ENCODE measurements at places on chromosomes 12 and 14. TPM values are rescaled to one million over a fixed set of nuclear protein-coding genes. Genes with fewer than 3 reads are reported as not detected.

Gene VASH1
- total RNA-seq, result 2.9 TPM

Gene TAC3
- total RNA-seq, result 1.9 TPM

Gene SERPINA5
- total RNA-seq, result 0.61 TPM

Gene CELA1
- total RNA-seq, result not detected

Gene CLEC1B
- total RNA-seq, result not detected

Gene DNAI7
- not detected for total RNA-seq

Gene MYF5
- not detected for total RNA-seq

DNA sequence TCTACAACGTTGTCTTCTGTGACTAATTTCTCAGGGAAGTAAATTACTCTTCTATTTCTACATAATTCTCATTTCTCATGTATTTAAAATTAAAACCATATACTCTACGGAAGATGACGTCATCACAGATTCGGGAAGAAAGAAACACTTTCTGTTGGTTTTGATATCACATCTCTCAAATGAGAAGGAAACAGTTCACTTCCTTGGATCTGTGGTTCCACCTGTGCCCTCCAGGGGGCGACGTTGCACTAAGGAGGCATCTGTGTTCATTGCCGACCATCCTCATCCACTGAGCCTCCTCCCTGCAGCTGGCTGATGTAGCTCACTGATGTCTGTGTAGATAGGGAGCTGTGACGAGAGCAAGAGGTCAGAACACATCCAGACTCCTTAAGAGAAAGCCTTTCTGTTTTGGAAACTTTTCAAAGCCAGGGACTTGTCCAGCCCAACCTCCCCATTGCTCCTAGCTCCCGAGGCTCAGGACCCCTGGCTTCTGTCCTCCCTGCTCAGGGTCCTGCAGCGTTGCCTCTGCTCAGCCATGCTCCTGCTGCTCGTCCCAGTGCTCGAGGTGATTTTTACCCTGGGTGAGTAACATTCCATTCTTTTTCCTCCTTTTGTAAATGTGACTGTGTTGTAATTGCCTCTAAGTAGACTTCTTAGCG is 172.7 kb upstream of the OR4E1 start:
- peak; percentile 38 for DNase-seq

- no peak for DNase-seq
These were observed 26.2 kb downstream of the PRKAB1 start for GRCh38 chr12:119694111-119694510.

DNA sequence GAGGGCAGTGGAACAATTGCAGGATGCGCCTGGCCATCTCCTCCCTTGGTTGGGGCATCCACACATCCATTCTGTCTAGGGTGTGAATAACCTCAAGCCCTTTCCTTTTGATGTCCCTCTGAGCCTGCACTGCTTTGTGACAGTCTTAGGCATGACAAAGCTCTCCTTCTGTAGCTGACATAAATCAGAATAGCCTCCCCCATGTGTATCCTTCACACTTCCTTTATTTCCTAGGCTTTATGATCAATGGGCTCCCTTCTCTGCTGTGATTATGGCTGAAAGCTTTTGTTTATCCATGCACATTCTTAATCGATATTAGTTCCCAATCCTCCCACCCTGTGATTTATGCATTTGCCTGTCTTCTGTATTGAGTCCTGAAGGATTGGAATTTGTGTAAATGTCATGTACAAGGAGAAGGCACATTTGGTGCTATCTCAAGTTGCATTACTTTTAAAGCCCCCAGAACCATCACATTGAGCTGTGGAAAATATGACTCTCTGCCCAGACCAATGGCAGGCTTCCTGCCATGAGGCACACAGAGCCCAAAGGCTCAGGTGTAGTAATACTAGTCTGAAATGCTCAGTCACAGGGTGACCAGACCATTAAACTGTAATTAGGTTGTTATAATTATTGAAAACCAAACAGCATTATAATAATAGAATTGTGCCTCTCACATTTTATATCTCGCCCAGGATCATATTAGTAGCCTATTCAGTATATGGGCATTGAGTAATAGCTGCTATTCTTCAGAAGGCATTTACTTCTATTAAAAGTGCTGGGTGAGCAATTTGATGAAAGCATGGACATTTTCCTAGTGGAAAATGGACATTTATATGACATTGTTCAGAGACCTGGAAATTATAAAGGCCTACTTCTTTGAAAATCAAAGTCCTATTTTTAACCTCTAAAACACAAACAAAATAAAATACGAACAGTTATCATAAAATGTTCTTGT is 14.0 kb downstream of the EMP1 start:
- DNase-seq, result no peak

GRCh38 chr14:85542623-85543022 is 12.7 kb downstream of the FLRT2 start:
- no peak for DNase-seq

- no peak for DNase-seq
These were observed 34.7 kb upstream of the ADAMTS20 start for GRCh38 chr12:43586646-43587245.

GRCh38 chr14:88189417-88190191 is 133.5 kb downstream of the KCNK10 start:
- peak; percentile 94 for DNase-seq

GRCh38 chr12:68157380-68157779 is 2.2 kb downstream of the IFNG start:
- DNase-seq, result no peak

- no peak for DNase-seq
These were observed 1453.5 kb downstream of the AACS start for GRCh38 chr12:126518596-126519200.

DNA sequence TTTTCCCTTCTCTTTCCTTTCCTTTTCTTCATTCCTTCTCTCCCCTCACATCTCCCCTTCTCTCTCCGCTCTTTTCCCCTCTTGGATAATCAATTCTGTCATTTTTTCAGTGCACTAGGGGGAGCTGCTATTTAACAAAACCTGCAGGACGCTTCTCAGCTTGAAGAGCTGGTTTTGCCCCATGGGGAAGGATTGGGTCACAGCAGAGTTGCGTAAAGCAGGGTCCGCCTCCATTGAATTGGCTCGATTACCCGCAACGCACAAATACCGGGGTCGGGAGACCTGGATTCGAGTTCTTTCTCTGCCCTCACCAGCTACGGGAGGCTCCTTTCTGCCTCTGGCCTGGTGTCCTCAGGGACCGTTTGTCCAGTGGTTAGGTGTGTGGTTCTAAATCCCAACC is 42.1 kb upstream of the CHGA start:
- no peak for DNase-seq

DNA sequence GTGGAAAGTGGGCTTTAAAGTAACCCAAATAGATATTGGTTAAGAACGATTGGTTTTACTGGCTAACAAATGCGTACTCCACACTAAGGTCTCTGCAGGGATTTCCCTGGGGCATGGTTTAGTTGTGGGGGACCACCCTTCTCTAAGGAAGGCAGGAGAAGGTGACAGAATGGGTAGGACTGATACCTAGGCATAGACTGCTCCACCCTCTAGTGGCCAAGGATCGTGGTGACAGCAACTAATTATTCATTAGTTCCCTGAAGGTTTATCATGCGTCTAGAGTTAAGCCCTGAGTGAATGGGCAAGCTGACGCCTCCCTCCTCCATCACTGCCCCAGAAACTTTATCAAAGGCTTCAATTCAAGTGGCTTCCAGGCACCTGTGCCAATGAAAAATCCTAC is 9.1 kb downstream of the FAM181A start:
- no peak for DNase-seq

GRCh38 chr12:2243275-2243674 is 190.5 kb downstream of the CACNA1C start:
- no peak for DNase-seq

- DNase-seq, result peak; percentile 96
These were observed 717 bp downstream of the UBC start for GRCh38 chr12:124913474-124914391.

DNA sequence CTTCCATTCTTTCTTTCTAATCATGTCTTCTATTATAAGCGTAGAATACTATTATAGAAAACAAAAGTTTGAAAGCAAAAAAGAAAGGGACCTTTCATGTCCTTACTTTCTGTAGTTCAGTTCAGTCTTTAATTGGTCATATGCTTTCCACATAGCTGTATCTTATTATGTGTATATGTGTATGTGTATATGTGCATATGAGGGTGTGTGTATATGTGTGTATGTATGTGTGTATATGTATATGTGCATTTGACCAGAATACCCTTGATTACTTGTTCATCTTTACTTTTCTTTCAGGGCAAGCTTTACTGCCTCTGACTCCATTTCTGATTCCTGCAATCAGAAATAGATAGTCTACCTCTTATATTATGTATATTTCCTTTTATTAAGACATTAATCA is 88.6 kb downstream of the FBXO33 start:
- no peak for DNase-seq

- no peak for DNase-seq
These were observed 33.3 kb downstream of the KIAA0586 start for GRCh38 chr14:58460772-58461171.

DNA sequence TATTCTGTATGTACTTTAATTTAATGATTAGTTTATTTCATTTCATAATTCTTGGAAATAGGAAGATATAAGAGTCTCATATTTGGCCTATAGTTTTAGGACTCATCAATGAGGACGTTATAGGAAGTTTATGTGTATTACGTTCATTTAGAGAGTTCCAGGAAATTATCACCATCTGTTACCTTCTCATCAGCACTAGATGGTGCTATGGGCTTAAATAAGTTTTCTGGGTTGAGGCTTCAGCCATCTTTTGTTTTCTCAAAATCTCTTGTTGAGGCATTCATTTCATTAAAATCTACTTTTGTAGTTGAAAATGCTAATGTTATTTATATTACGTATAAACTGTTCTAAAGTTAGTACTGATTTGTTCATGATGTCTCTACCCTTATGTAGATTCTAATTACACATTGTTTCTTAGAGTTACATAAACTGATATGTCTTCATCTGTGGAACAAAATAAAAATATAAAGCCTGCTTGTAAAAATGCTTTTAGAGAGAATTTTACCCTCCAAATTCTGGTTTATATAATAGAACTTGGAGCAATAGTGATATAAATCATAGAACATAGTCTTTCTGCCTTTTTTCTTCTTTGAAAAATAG is 89.2 kb downstream of the CFAP54 start:
- DNase-seq, result no peak

DNA sequence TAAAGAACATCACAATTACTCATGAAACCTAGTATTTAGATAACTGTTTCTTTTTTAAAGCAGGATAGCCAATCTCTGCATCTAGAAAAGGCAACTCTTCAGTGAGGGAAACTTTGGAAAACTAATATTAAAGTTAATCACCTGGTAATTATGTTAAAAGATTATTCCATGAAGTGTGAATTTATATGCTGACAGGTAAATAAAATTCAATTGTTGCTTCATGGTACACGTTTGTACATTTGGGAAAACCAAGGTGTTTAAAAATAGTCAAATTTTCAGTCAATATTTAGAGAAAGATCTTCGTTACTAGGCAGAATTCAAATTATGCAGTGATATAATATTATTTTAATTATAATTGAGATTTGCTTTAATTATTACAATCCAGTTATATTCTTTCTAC is 100.1 kb upstream of the LRFN5 start:
- no peak for DNase-seq

DNA sequence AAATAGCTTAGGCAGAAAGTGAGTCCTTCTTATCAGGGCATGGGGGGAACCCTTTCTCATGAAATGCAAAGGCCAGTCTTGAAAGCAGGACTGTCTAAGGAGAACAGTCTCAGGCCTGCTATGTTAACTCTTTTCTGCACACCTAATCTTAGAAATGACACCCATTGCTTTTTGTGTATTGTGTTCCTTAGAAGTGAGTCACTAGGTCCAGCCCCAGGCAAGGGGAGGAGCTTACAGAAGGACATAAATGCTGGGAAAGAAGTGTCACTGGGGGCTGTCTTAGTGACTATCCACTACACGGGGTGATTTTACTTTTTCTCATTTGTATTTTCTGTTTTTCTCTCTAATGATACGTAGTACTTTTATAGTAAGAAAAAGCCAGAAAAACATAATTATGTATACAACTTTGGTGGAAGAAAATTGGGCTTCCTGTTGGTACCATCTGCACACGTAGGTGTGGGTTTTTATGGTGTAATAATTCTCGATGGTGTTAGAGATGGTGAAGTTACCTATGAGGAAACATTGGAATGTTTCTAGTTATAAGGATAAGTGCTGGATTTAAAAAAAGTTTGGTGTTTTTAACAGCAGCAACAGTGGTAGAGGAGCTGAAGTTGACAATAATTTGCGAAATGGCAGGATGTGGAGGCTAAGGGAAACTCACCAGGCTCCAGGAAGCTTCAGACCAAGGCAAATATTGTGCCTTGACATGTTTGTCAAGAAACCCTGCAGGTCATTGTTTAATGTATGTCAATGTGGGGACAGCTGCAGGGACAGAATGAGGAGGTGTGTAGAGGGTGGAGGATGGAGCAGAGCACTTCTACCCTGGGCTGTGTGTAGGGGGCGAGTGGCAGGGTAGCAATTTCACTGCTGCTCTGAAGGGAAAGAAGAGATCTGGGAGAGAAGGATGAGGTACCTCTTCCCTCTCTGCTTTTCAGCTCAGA is 214.9 kb downstream of the KTN1 start:
- peak; percentile 51 for DNase-seq

- DNase-seq, result no peak
These were observed 11.8 kb upstream of the RCOR1 start for GRCh38 chr14:102580550-102581110.

DNA sequence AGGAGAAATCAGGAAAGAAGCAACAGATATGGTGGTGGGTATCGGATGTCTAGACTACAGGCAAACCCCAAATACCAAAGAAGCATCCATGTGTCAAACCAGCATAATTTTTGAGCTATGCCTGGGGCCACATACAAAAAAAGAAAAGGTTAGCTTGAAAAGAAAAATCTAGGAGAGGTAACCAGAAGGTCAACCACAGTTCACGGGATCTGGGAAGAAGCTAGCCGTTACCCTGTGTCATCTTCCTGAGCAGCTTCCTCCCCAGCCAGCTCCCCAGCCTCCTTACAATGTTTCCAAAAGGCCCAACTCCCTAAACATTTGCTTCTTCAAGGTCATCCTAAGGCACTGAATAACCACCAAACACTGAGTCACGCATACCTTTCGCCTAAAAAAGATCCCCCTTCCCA is 3.1 kb downstream of the SINHCAF start:
- DNase-seq, result peak; percentile 24

DNA sequence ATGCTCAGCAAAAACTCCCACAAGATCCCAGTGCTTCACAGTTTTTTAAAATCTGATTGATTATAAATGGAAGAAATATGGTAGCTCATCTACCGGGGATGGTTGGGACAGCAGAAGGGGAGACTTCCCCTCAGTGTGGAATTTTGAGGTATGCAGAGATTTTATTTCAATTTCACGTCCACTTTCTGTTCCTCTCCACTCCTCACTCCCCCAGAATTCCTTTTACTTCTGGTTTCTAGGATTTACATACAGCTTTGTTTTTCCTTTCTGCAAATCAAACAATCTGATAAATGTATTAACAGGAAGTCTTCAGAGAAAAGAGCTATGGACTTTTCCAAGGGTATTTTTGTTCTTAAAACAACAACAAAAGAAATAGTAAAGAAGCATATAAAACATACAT is 181.5 kb upstream of the ARHGAP5 start:
- DNase-seq, result no peak
